ENCODE measurements at places on chromosomes 16 and 17. TPM values are rescaled to one million over a fixed set of nuclear protein-coding genes. Genes with fewer than 3 reads are reported as not detected.

Gene ZG16
- not detected for total RNA-seq

Gene YWHAE
- 570 TPM for total RNA-seq

Gene SDK2
- 0.62 TPM for total RNA-seq

Gene CCL2
- total RNA-seq, result 15.3 TPM

Gene TSPAN10
- 4.3 TPM for total RNA-seq

Gene MT1E
- not detected for total RNA-seq

Gene CIAO2B
- 165 TPM for total RNA-seq

Gene MCRIP2
- 17.9 TPM for total RNA-seq

Gene CYGB
- total RNA-seq, result 1.4 TPM

Gene CDH1
- total RNA-seq, result 3.9 TPM

Gene CLEC19A
- total RNA-seq, result not detected

Gene SLC47A2
- total RNA-seq, result 0.14 TPM

Gene PRSS36
- total RNA-seq, result 1.1 TPM

Gene ATF7IP2
- 6.3 TPM for total RNA-seq

Gene DLX4
- total RNA-seq, result 1.9 TPM

Gene TBX2
- total RNA-seq, result 7.0 TPM

Gene KRT34
- 0.20 TPM for total RNA-seq

Gene ACSM2A
- not detected for total RNA-seq

Gene LITAFD
- total RNA-seq, result not detected

Gene GPR139
- total RNA-seq, result not detected

Gene TOP2A
- total RNA-seq, result 206 TPM

Gene NPB
- 0.65 TPM for total RNA-seq

Gene CCDC40
- total RNA-seq, result 4.5 TPM

Gene CHD9NB
- total RNA-seq, result 0.96 TPM

Gene MSL1
- total RNA-seq, result 69.1 TPM

Gene TNFRSF13B
- not detected for total RNA-seq

Data from A549 treated with ZK216348 at 1 μM for 4 hours (cell line).